Urothelium cell line (cell line): ENCODE measurements at places on chromosomes 6 and 20.

DNA sequence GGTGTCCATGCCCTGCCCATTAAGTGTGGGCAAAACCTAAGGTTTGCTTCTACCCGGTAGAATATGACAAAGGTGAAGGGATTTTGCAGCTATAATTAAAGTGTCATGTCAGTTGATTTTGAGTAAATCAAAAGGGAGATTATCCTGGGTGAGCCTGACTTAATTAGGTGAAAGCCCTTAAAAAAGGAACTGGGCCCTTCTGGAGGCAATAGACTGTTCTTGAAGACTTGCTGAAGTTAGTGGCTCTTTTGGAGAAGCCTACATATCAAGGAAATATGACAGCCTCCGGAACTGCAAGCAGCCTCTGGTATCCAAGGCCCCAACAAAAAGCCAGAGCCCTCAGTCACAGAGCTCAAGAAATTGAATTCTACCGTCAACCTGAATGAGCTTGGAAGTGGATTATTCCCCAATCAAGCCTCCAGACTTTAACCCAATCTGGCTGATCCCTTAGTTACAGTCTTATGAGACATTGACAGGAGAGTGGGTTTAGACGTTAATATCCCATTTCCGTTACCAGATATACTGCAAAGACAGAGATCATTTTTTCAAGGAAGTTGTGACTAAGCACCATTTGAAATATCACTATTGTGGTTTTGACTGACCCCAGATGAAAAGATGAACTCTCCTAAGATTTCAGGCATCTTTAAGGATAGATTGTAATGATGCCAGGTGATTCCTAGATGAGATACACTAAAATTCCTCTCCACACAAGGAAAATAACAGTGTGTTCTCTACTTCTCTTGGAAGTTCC is 303.4 kb downstream of the PLCB1 start:
- DNase-seq, result no peak

- no peak for DNase-seq
Measured at GRCh38 chr20:33372993-33373441, 28.3 kb downstream of the CDK5RAP1 start.

DNA sequence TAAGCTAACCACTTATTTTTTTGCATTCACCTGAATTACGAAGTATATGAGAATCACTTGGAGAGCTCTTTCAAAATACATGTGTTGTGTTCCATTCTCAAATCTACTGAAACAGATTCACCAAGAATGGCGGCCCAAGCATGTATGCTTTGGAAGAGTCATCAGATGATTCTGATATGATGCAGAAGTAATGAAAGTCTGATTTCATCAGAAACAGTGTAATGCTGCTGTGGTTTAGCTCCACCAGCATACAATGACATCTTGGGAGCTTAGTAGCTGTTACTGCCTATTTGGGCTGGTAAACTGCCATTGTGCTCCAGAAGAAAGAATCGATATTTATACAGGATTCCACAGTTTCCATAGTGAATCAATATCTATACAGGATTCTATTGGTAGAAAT is 52.9 kb downstream of the UBR2 start:
- DNase-seq, result no peak

DNA sequence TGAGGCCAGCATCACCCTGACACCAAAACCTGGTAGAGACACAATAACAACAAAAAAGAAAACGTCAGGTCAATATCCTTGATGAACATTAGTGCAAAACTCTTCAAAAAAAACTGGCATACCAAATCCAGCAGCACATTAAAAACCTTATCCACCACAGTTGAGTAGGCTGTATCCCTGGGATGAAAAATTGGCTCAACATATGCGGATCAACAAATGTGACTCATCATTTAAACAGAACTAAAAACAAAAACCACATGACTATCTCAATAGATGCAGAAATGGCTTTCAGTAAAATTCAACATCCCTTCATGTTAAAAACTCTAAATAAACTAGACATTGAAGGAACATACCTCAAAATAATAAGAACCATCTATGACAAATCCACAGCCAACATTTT is 59.6 kb upstream of the PHIP start:
- DNase-seq, result no peak

- no peak for DNase-seq
Measured at GRCh38 chr20:45970646-45971424, 1.2 kb downstream of the ZNF335 start.

- DNase-seq, result no peak
Measured at GRCh38 chr20:37901240-37901639, 1.7 kb upstream of the VSTM2L start.

- DNase-seq, result peak; percentile 83
Measured at GRCh38 chr6:54935739-54936138, 89.2 kb downstream of the FAM83B start.

- peak; percentile 34 for DNase-seq
Measured at GRCh38 chr6:110178626-110179405, 654 bp downstream of the WASF1 start.

DNA sequence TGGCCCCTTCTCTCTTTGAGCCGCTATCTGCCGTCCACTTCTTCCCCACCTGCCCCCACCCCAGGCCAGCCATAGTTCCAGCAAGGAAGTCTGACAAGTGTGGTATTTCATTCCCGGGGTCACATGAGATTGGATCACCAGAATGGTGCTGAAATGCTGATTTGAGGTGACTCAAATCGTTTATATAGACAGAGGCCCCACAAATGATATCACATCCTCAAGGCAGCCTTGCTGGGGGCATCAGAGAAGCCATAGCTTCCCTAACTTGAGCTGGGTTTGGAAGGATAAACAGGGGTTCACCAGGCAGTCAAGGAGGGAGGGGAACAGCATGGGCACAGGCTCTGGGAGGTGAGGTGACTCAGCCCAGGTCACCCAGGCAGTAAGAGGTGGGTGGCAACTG is 9.9 kb downstream of the SDCBP2 start:
- DNase-seq, result no peak

- no peak for DNase-seq
Measured at GRCh38 chr6:168457653-168457934, 16.6 kb downstream of the SMOC2 start.

GRCh38 chr6:129597023-129597713 is 112.8 kb downstream of the ARHGAP18 start:
- no peak for DNase-seq

DNA sequence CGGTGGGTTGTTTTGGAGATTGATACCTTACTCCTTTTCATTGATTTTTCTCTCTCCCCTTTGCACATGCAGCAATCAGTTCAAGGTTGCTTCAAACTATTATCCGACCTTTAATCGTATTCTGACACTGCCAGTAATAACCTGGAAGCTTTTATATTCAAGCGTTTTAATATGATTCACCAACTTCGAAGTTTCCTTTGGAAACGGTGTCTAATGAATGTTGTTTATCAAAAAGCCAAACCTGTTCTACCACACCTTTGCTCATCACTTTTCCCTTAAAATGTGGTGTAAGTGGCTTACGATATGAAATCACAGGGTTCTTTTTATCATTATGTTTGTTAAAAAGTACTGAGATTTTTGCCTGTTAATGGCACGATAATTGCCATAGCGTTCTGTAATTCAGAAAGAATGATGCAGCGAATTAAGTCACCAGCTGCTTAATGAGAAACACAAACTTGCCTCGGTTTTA is 660 bp downstream of the STXBP5 start:
- DNase-seq, result no peak

DNA sequence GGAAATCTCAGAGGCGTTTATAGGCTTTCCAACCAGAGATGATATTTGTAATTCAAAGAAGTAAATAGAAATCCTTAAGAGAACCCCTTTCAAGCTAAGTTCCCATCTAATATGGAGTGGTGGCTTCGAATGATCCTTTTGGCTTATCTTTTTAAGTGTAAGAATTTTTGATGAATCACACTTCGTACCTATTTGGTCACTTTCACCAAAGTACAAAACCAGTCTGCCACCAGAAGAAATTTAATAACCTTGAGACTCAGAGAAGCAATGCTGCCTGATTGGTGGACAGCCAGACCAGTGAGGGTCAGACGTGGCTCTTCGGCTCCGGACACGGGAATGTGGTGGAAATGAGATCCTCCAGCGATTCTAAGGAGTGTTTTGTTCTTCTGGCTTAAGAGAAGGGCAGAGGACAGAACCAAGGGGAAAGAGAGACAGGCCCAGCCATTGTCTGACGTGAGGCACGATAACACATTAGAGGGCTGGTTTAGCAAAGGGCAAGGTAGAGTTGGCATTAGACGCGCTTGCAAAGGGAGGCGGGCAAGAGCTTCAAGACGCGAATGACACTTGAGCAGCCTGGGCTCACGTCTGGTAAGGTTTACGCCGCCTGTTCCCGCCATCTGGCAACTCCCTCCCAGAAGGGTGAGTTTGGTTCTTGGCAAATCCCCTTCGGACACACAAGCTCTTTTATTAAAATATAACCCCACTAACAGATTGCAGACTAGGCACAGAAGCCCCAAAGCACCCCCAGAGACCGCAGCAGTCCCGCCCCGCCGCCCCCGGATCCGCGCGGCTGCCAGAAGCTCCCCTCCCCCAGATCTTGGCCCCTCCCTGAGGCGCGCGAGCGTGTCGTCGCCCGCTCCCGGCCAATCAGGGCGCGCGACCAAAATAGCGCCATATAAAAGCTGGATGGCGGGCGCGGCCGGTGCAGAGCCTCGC is 50.0 kb upstream of the EZR start:
- no peak for DNase-seq

GRCh38 chr6:106134906-106135634 is 48.9 kb downstream of the PRDM1 start:
- peak; percentile 38 for DNase-seq

DNA sequence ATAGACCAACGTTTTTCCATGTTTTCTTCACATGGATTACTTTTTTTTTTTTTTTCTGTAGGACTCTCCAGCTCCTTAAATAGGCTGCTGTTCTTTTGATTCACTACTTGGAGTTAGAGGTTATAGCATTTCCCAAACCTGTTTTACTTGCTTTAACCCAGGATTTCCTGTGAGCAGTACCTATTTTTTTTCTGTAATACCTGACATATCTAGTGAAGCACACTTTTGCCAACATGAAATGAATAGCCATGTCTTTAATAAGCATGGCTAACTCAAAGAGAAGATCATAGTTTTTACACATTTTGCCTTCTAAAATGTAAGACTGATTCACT is 137.0 kb downstream of the FOXA2 start:
- no peak for DNase-seq

GRCh38 chr20:43191143-43191542 is 1.4 kb upstream of the PTPRT start:
- DNase-seq, result peak; percentile 32

DNA sequence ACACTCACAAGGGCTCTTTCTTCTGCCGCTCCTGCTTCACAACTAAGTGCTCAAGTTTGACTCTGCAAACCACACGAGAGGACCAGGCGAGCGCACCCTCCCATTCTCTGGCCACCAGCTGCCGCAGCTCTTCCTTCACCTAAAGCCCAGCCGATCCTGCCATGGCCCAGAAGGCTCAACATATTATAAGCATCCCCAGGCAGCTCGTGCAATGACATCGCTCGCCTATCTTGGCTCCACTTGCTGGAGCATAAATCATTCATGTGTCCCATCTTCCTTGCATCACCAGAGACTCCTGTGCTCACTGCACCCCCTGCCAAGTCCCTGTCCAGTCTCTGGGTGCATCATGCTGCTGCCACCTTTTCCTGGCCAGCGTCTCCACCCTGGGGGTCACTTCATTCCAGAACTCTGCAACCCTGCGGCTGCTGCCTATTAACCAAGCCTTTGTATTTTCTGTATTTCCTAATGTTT is 59.0 kb downstream of the PSMG4 start:
- DNase-seq, result no peak

DNA sequence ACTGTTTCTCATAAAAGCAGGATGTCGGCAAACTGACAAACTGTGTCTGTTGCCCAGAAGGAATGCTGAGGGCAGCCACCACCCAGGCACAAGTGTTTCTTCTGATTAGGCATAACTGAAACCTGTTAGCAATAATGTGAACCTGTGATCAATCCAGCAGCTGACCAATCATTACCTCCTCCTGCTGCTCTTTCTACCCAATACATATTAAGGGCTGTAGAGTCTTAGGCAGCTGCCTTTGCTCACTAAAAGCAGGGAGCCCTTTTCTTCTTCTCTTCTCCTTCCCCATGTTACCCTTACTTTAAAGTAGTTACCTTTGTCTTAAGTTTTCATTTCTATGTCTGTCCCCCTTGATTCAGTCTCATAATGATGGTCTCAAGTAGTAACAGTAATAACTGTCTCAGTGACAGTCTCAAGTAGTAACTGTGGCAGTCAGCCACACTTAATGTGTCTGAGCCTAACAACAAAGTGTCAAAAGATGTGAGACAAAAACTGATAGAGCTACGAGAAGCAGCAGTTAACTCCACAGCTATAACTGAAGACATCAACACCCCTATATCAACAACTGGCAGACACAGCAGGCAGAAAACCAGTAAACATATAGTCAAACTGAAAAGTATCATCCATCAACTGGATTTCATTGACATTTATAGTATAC is 37.0 kb downstream of the RANBP9 start:
- DNase-seq, result no peak

DNA sequence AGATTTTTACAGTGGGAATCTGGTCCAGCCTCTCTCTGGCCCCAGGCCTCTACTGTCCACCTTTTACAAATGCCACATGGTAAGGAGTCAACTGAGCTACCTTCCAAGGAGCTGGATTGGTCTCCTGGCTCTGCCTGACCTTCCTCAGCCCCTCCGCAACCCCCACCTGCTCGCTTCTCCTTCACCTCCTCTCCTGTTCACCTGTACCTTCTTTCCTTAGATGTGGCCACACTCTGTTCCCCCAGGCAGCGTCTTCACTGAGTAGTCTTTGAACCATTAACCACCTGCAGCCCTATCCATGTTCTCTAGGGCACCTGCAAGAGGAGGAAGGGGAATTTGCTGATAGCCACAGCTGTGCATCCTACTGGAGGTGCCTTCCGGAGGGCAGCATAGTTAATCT is 55.3 kb upstream of the DDR1 start:
- no peak for DNase-seq

DNA sequence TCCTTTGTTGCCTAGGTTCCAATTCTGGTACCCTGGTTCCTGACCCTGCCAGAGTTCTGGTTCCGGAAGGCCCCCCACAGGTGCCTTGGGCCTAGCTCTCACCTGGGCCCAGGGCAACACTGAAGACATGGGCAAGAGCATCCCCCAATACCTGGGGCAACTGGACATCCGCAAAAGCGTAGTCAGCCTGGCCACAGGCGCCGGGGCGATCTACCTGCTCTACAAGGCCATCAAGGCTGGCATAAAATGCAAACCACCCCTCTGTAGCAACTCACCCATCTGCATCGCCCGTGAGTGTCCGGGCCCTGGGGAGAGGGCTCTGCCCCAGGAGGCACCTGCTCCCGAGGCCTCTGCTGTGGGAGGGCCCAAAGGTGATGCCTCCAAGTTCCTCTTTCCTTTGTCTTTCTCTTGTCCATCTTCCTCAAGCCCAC is at the start of gene ARMC12:
Gene ARMC12 (plus strand): TSS at position 51 of the 431 bp plus-strand sequence. CDS start 77 bp downstream, at position 128.
- DNase-seq, result no peak

- DNase-seq, result no peak
Measured at GRCh38 chr6:130466052-130466747, 100.4 kb downstream of the TMEM200A start.

GRCh38 chr6:118787724-118788423 is 106.1 kb upstream of the ASF1A start:
- no peak for DNase-seq
